T-helper 2 cell treated with Interferon-gamma antibody and Interleukin-4, amounts not matched to agents 100 ng/mL and 5 ng/mL, for 36 hours (primary cell): ENCODE measurements at places on chromosomes 5 and 9. TPM values are rescaled to one million over a fixed set of nuclear protein-coding genes. Genes with fewer than 3 reads are reported as not detected.

The LHX3 gene
- not detected in 2 replicates for total RNA-seq

The DBH gene
- total RNA-seq = not detected in 2 replicates

The SHOC1 gene
- not detected in 2 replicates for total RNA-seq

The GABBR2 gene
- total RNA-seq = not detected in 2 replicates

The TSSK1B gene
- total RNA-seq = not detected in 2 replicates

The KLHL9 gene
- 17.1 and 17.2 TPM in 2 replicates for total RNA-seq

The LCN9 gene
- total RNA-seq = not detected in 2 replicates

The LRRC70 gene
- total RNA-seq = 0.98 and 1.3 TPM in 2 replicates

The C5orf52 gene
- not detected in 2 replicates for total RNA-seq
